ENCODE measurements at places on chromosomes 2 and 18. TPM values are rescaled to one million over a fixed set of nuclear protein-coding genes. Genes with fewer than 3 reads are reported as not detected.
A peak's percentile ranks its signal among the peaks of the same experiment; 100 is the strongest.

GRCh38 chr18:48073211-48073930, 142.9 kb upstream of the SMAD2 start:
- H3K4me1 ChIP-seq, result peaks cover 2% of the 10 kb centered on the region
- DNase-seq, result no peak
- no peak overlapping the region for H3K4me3 ChIP-seq
- no peaks in the 10 kb centered on the region for H3K27me3 ChIP-seq
- H3K27ac ChIP-seq, result peak overlapping the region; percentile 6

DNA sequence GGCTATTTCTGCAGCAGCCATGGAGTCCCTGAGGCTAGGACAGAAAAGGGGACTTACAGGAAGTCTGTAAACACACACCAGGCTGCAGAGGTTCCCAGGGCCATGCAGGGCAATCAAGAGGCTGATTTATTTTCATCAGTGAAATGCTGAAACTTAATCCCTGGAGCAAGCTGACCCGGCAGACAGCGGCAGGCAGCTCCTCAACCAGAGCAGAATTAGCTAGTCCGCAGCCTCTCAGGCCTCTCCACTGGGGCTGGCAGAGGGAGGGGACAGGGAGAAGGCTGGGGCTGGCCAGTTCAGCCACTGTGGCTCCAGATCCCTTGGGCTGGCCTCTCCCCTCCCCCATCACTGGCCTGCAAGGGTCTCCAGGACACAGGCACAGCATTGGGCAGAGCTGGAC, 136.3 kb downstream of the TNS1 start:
- DNase-seq, result no peak
- no peaks in the 10 kb centered on the region for H3K27me3 ChIP-seq
- H3K36me3 ChIP-seq, result peaks cover 82% of the 10 kb centered on the region
- H3K27ac ChIP-seq, result no peak overlapping the region
- peaks cover 12% of the 10 kb centered on the region for H3K4me1 ChIP-seq

DNA sequence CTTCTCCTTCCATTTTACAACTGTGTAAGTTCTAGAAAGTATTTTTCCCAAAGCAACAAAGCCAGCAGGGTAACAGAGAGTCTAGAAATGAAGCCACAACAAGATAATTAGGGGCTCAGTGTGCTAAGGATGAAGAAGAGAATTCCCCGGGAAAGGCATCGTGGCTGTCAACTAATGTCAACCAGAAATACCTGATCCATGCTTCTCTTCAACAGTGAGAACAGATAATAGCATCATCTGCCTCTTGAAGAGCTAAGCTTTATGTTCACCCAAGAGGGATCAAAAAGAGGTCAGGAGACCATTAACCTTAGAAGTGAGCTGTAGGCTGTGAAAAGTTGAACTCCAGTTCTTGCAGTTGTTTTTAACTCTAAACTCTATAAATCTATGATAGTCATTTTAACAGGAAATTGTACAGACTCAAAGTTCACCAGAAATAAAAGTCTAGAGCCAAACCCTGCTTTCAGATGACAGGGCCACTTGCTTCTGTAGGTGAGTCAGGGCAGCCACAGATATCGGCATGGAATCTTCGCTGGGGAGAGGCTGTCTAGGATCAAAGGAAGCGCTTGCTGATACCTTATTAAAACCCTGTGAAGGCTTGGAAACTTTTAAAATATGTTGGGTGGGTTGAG, 540.7 kb upstream of the ID2 start:
- H3K27me3 ChIP-seq, result no peaks in the 10 kb centered on the region
- no peaks in the 10 kb centered on the region for H3K36me3 ChIP-seq
- DNase-seq, result no peak
- H3K4me3 ChIP-seq, result no peak overlapping the region
- peaks cover 3% of the 10 kb centered on the region for H3K4me1 ChIP-seq

DNA sequence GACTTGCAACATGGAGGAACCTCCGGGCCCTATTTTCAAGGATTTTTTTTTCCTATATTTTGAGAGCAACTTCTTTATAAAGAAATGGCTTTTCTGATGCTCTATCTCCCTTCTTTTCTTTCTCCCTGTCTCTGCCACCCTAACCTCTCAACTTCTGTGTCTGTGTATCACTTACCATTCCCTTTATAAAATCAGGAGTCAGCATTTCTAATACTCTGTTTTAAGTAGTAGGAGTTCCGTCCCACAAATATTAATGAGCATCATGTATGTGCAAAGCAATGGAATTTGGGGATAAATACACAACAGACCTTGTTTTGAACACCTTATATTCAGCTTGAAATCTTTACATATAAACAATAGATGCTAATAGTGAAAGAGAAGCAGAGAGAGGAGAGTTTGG, 268.0 kb downstream of the DCC start:
- no peaks in the 10 kb centered on the region for H3K4me1 ChIP-seq
- no peaks in the 10 kb centered on the region for H3K27me3 ChIP-seq
- no peak overlapping the region for H3K4me3 ChIP-seq
- no peaks in the 10 kb centered on the region for H3K36me3 ChIP-seq

DNA sequence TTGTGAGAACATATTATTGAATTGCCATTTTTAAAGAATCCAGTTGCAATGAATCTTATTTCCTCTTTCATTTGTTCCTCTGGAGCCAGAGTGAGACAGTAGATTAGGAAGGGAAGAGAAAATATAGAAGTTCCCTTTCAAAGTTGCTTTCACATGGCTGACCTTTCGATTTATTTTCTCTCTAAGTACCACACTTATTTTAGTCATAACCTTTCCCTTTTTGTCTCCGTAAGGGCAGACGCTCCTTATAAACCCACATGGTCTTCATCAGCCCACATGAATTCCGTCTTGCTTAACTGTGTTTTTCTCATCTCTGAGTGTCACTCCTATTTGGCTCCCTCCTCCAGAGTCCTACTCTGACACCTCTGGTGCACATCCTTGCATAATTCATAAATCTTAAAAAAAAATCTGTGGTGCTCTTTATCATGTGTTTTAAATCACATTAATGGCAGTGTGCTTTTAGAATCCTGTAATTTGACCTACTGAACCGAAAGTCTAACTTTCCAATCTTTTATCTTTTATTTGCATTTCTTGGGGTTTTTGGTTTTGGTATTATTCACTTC, 38.5 kb upstream of the ZNF396 start:
- H3K4me1 ChIP-seq, result peaks cover 3% of the 10 kb centered on the region
- H3K27me3 ChIP-seq, result no peaks in the 10 kb centered on the region
- no peak overlapping the region for H3K4me3 ChIP-seq
- H3K27ac ChIP-seq, result no peak overlapping the region

DNA sequence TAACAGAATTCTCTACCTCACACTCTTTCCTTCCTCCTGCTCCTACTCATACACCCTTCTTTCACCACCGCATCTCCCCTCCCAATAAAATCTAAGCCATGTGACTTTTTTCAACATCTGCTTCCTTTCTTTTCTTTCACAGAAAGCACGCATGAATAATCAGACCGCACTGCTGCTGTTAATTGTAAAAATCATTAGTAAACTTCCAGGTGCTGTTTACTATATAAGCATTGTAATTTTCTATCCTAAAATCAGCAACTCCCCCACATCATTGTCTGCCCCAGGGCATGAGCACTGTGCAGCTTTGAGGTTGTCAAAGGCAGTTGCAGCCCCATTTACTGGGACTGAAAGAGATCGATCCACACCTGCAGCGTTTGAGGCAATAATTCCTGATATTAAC, 782.6 kb upstream of the ID2 start:
- no peaks in the 10 kb centered on the region for H3K36me3 ChIP-seq
- no peak overlapping the region for H3K27ac ChIP-seq
- DNase-seq, result no peak
- H3K27me3 ChIP-seq, result no peaks in the 10 kb centered on the region

DNA sequence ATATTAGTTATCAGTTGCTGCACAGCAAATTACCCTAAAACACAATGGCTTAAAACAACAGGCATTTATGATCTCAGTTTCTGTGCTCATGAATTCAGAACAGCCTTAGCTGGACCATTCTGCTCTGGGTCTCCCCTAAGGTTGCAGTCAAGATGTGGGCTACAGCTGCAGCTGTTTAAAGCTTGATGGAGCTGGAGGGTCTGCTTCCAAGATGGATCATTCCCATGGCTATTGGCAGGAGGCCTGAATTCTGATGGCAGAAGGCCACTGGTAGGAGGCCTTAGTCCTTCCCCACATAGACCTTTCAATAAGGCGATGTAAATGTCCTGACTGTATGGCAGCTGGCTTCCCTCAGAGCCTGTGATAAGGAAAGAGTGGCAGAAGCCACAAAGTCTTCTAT, 118.6 kb upstream of the SERPINE2 start:
- H3K4me1 ChIP-seq, result no peaks in the 10 kb centered on the region
- no peaks in the 10 kb centered on the region for H3K36me3 ChIP-seq
- no peaks in the 10 kb centered on the region for H3K27me3 ChIP-seq
- no peak for DNase-seq
- H3K4me3 ChIP-seq, result no peak overlapping the region
- H3K27ac ChIP-seq, result no peak overlapping the region

DNA sequence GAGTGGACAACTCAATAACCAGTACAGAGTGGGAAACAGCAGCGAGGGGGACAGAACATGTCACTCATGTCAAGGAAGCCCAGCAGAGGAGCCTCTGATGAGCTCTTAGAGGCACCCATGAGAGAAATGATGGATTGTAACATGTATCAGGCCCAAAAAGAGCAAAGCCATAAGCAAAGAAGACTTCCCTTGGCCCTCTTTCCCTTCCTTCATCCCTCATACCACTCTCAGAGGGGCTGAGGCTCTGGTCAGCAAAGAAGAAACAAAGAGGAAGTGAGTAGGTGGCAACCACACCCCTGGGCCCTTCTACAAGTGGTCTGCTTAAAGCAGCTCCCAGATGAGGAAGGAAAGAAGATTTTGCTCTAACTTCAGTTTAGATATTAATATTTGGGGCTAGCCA, 112.8 kb downstream of the CDC42EP3 start:
- DNase-seq, result peak; percentile 64
- no peak overlapping the region for H3K27ac ChIP-seq
- no peak overlapping the region for H3K4me3 ChIP-seq
- no peaks in the 10 kb centered on the region for H3K4me1 ChIP-seq
- H3K36me3 ChIP-seq, result no peaks in the 10 kb centered on the region
- H3K27me3 ChIP-seq, result no peaks in the 10 kb centered on the region

GRCh38 chr18:51039138-51040112, 9.4 kb downstream of the SMAD4 start:
- H3K27ac ChIP-seq, result no peak overlapping the region
- no peak overlapping the region for H3K4me3 ChIP-seq
- no peaks in the 10 kb centered on the region for H3K27me3 ChIP-seq
- peaks cover 74% of the 10 kb centered on the region for H3K4me1 ChIP-seq

- no peaks in the 10 kb centered on the region for H3K27me3 ChIP-seq
- H3K36me3 ChIP-seq, result no peaks in the 10 kb centered on the region
- no peak overlapping the region for H3K4me3 ChIP-seq
These were observed 45.6 kb downstream of the SH3BP4 start for GRCh38 chr2:234997389-234997788.

- no peaks in the 10 kb centered on the region for H3K4me1 ChIP-seq
- H3K27me3 ChIP-seq, result no peaks in the 10 kb centered on the region
- H3K4me3 ChIP-seq, result no peak overlapping the region
- H3K36me3 ChIP-seq, result no peaks in the 10 kb centered on the region
These were observed 752.8 kb upstream of the CELF4 start for GRCh38 chr18:38318416-38318815.

GRCh38 chr2:98601532-98602132, 6.7 kb downstream of the COA5 start:
- peaks cover 3% of the 10 kb centered on the region for H3K36me3 ChIP-seq
- peaks cover 19% of the 10 kb centered on the region for H3K4me1 ChIP-seq
- DNase-seq, result no peak
- H3K27me3 ChIP-seq, result no peaks in the 10 kb centered on the region
- H3K4me3 ChIP-seq, result no peak overlapping the region

DNA sequence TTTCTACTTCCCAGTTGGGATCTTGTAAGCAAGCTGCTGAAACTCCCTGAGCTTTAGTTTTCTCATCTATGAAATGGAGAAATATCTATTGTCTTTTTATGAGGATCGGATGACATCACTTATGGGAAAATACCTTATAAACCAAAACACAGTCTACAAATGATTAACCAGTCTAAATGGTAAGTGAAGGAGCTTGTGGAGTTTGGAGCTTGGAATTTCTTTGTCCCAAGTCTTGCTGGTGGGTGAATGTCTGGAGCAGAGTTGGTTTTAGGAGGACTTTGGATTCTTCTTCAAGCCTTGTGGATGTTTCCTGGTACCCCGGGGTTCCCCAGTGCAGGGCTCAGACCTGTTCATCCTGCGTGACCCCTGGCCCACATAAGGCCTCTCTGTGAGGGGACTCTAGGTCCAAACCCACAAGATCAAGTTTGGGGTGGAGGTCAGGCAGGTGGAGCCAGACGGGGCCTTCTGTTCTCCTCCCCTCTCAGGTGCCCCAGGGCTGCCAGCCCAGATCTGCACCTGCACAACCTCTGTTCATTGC, 43.2 kb downstream of the FOSL2 start:
- no peaks in the 10 kb centered on the region for H3K36me3 ChIP-seq
- no peak for DNase-seq
- H3K4me1 ChIP-seq, result no peaks in the 10 kb centered on the region
- no peak overlapping the region for H3K27ac ChIP-seq
- H3K4me3 ChIP-seq, result no peak overlapping the region

- no peak overlapping the region for H3K27ac ChIP-seq
- no peak for DNase-seq
- no peaks in the 10 kb centered on the region for H3K27me3 ChIP-seq
- no peaks in the 10 kb centered on the region for H3K36me3 ChIP-seq
These were observed 114.2 kb downstream of the SGPP2 start for GRCh38 chr2:222538535-222538934.

DNA sequence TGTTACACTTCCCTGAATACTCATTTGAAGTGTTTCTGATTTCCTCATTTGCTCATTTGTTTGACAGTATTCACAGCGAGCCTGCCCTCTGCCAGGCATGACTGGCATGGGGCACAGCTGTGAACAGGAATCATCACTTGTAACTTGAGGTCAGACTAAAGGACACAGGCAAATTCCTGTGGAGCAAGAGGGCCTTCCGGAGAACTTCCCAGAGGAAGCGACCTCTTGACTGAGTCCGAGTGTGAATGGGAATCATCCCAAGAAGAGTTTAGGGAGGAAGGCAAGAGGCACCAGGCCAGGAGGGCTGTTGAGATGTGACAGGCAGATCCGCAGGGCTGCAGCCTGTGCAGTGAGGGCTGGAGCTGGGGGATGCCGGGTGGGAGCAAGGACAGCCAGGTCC, 45.4 kb downstream of the LIMS1 start:
- peaks cover 44% of the 10 kb centered on the region for H3K4me1 ChIP-seq
- no peaks in the 10 kb centered on the region for H3K27me3 ChIP-seq
- no peak overlapping the region for H3K4me3 ChIP-seq
- no peak overlapping the region for H3K27ac ChIP-seq

DNA sequence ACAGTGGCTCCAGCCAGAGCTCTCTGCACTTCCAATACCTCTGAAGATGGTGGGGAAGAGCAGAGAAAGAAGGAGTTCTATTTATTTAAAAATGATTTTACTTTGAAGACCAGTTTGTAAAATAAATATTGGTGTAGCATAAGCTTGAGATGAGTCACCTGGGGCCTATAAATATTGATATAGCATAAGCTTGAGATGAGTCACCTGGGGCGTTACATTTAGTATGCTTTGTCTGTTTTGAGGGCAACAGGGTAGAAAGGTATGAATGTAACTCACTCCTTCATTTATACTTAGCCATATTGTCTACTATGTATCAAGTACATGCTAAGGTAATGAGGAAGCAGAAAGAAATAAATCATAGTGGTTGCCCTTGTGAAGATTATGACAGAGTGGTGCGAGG, 7.7 kb upstream of the SULT1C4 start:
- H3K36me3 ChIP-seq, result no peaks in the 10 kb centered on the region
- H3K27ac ChIP-seq, result no peak overlapping the region
- no peaks in the 10 kb centered on the region for H3K4me1 ChIP-seq
- H3K27me3 ChIP-seq, result no peaks in the 10 kb centered on the region
- no peak for DNase-seq

The RAX gene
- total RNA-seq, result not detected

The TMEM87B gene
- 45.9 TPM for total RNA-seq

The TMEM163 gene
- total RNA-seq, result 64.1 TPM

The LIMS3 gene
- total RNA-seq, result not detected

The KCNIP3 gene
- total RNA-seq, result 2.3 TPM

Measured in upper lobe of left lung (tissue), 6 donors.